Pancreas (tissue), 10 donors: ENCODE measurements at places on chromosomes 3 and 15. TPM values are rescaled to one million over a fixed set of nuclear protein-coding genes. Genes with fewer than 3 reads are reported as not detected.

DNA sequence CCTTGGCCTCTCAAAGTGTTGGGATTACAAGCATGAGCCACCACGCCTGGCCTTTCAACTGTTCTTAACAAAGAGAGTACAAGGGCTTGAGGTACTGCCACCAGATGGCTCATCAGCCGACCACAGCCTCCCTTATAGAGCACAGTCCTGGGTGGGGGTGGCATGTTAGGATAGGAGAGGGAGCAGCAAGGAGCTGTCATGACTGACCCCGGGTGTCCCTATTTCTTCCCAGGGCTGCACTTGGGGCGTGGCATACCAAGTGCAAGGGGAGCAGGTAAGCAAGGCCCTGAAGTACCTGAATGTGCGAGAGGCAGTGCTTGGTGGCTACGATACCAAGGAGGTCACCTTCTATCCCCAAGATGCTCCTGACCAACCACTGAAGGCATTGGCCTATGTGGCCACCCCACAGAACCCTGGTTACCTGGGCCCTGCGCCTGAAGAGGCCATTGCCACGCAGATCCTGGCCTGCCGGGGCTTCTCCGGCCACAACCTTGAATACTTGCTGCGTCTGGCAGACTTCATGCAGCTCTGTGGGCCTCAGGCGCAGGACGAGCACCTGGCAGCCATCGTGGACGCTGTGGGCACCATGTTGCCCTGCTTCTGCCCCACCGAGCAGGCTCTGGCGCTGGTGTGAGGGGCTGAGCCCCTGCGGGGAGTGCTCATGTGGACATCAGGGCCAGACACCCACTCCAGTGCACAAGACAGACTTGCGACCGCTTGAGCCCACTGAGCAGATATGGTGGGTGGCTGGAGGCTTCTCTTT, 2.1 kb downstream of the CHAC1 start:
- no peak for DNase-seq

The LIPC gene
- total RNA-seq: 1.2 TPM

- no peak for DNase-seq
Measured at GRCh38 chr15:34132881-34133280, 31.0 kb downstream of the PGBD4 start.

The TLE3 gene
- total RNA-seq: 16.9 TPM

The ZDHHC23 gene
- 6.1 TPM for total RNA-seq

GRCh38 chr15:64878705-64879104, 33.0 kb upstream of the ANKDD1A start:
- no peak for DNase-seq

- DNase-seq: no peak
Measured at GRCh38 chr3:162597226-162597625, 1100.6 kb downstream of the OTOL1 start.

- no peak for DNase-seq
Measured at GRCh38 chr3:98743071-98743470, 20.1 kb upstream of the ST3GAL6 start.

The TAGLN3 gene
- 0.28 TPM for total RNA-seq

The SLITRK3 gene
- total RNA-seq: 0.03 TPM

GRCh38 chr3:98843266-98843959, 58.1 kb downstream of the DCBLD2 start:
- DNase-seq: no peak

The ALG1L2 gene
- 0.78 TPM for total RNA-seq

- DNase-seq: no peak
Measured at GRCh38 chr15:37080261-37080921, 20.0 kb downstream of the MEIS2 start.

DNA sequence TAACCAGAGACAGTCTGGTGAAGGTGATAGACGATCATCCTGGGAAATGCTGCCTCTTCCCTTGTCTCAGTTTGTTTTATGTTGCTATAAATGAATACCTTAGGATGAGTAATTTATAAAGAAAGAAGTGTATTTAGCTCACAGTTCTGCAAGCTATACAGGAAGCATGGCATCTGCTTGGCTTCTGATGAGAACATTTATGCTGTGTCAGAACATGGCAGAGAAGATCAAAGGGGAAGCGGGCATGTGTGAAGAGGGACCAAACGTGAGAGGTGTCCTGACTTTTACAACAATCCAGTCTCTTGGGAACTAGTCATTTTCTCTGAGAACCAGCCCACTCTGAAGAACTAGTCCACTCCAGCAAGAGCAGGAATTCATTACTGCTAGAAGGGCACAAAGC, 9.6 kb downstream of the CMC1 start:
- no peak for DNase-seq

DNA sequence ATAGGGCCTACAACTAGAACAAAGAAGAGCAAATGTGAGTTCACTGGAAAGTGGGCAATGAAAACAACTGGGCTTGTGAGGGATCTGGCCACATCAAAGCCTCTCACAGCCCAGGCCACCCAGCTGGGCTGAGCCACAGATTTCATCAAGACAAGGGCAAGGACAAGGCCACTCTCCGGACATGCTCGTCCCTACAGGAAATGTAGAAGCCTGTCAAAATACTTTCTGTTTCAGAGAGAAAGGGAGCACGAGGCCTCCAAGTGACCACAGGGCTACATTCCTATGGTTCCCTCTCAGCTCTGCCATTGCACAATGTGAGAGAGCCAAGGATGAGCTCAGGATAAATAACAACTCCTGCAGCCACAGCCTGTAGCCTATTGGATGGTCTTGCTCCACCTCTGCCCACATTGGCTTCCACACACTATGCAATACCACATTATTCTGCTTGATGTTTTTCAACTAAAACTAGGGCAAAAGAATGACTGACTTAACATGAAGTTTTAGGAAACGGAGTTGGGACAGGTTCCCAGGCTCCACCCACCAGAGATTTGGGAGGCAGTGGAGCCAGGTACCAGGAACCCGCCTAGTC, 12.1 kb downstream of the TBC1D2B start:
- no peak for DNase-seq

GRCh38 chr3:32078864-32079263, 27.6 kb upstream of the GPD1L start:
- no peak for DNase-seq

The ADGRG7 gene
- not detected for total RNA-seq

DNA sequence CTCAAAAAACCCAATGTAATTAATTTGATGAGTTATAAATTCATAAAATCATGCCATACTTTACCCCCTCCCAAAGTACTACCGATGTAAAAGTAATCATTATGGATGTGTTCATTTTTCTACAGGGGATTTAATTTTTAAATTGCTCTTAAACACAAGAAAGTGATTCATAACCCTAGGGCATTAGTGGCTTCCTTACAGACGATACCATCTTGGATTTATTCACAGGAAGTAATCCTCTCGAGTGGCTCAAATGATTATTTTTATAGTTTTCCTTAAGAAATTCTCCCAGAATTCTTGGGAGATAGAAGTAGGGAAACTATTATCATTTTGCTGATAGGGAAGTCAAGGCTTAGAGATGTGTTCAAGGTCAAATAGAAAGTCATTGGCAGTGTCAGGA, 80.9 kb downstream of the PEX5L start:
- DNase-seq: no peak

GRCh38 chr3:195255176-195255500, 15.8 kb downstream of the XXYLT1 start:
- DNase-seq: no peak

DNA sequence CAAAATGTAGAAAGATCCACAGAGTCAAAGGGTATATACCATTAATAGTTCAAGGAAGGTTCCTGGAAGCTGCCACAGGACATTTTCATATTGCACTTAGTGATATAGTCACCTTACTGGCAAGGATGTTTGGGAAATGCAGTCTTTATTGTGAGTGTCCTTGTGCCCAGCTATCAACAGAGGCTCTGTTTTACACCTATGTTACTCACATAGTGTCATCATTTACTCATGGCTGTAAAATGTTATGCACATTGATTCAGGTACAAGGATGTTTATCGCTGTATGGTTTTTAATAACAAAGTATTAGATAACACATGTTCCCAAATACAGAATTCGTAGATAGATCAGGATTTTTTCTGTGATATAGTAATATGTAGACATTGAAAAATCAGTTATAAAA, 50.9 kb downstream of the ZPLD1 start:
- DNase-seq: no peak

The CYP11A1 gene
- 0.28 TPM for total RNA-seq

- DNase-seq: no peak
Measured at GRCh38 chr3:115357456-115357855, 210.4 kb upstream of the ZBTB20 start.

- no peak for DNase-seq
Measured at GRCh38 chr3:117586161-117586560, 876.6 kb downstream of the TUSC7 start.

The CPNE9 gene
- total RNA-seq: not detected
